ENCODE measurements at places on chromosomes 13 and 19. TPM values are rescaled to one million over a fixed set of nuclear protein-coding genes. Genes with fewer than 3 reads are reported as not detected.

The APLP1 gene
- 8.3 TPM for total RNA-seq

The PSG4 gene
- total RNA-seq, result not detected

DNA sequence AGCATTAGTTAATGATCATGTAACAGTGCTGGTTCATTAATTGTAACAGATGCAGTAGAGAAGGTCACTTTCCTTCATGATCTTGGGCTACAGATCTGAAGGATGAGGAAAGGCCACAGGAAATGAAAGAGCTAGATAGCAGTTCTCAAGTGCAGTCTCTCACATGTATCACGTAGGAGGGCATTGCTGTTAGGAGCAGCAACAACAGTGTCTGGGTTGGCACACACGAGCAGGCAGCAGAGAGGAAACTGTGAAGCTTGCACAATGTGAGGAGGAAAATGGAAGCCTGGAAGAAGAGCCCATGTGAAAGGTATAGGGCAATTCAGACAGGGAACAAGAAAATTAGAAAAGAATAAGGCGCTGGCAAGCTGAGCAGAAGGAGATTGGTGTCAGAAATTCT lies 1741.5 kb downstream of the PCDH9 start:
- H3K4me3 ChIP-seq, result no peak overlapping the region
- no peaks in the 10 kb centered on the region for H3K4me1 ChIP-seq
- H3K27ac ChIP-seq, result no peak overlapping the region
- H3K27me3 ChIP-seq, result no peaks in the 10 kb centered on the region
- H3K36me3 ChIP-seq, result no peaks in the 10 kb centered on the region

DNA sequence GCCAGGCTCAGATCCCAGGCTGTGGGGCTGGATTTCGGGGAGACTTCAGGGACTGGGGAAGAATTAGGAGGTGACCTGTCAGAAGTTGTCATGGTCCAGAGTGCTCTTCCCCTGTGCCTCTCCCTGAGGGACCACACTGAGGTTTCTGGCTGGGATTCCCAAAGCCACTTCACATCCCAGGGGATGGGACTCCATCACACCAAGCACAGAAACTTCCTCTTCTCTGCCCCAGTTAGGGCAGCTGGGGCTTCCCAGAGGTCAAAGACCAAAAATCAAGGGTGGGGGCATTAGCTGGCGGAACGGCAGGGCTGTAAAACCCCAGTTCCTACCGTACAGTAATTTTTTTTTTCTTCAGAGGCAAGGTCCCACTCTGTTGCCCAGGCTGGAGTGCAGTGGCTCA lies 7.4 kb downstream of the FCER2 start:
- H3K27me3 ChIP-seq, result no peaks in the 10 kb centered on the region
- no peaks in the 10 kb centered on the region for H3K36me3 ChIP-seq
- DNase-seq, result no peak
- H3K4me3 ChIP-seq, result no peak overlapping the region

- DNase-seq, result no peak
- no peaks in the 10 kb centered on the region for H3K4me1 ChIP-seq
- H3K27me3 ChIP-seq, result no peaks in the 10 kb centered on the region
- no peak overlapping the region for H3K27ac ChIP-seq
- H3K36me3 ChIP-seq, result no peaks in the 10 kb centered on the region
Observed at GRCh38 chr13:107238262-107238981, 670.5 kb upstream of the ARGLU1 start.

DNA sequence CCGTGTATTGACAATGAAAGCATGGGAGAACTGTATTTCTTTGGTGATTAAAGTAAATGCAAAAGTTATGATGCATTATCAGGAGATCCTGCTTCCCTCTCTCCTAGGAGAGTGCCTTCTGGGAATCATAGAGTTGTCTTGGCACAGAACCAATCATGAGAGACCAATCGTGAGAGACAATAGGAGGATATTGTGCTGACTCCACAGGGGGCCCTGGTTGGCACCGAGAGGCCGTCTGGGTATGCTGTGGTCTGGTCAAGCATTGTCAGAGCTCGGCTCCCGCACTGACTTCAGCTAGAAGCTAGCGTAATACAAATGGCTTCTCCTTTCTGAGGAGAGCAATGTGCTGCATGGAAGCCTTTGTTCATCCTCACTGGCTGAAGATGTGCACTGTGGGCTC lies 131.5 kb upstream of the GJB6 start:
- no peak overlapping the region for H3K4me3 ChIP-seq
- no peaks in the 10 kb centered on the region for H3K27me3 ChIP-seq
- no peak for DNase-seq

DNA sequence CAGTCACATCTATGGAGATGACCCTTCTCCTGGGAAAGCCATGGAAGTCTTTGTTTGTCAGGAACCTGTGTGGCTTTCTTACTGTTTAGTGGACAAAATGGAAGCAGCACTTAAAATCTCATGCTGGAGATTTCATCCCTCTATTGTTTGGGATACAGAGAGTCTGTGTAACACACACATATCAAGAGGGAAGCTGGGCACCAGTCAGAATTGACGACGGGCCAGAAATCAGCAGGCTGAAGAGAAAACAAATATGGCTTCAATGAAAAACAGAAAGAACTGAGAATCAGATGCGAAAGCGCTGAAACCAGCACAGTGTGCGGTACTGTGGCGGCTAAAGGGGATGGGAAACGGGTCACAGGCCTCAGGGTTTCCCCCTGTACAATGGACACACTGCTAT lies 72.2 kb upstream of the WASF3 start:
- H3K36me3 ChIP-seq, result no peaks in the 10 kb centered on the region
- H3K27me3 ChIP-seq, result no peaks in the 10 kb centered on the region
- no peak overlapping the region for H3K27ac ChIP-seq
- no peaks in the 10 kb centered on the region for H3K4me1 ChIP-seq
- H3K4me3 ChIP-seq, result no peak overlapping the region

GRCh38 chr13:30739761-30740642 lies 4.7 kb downstream of the ALOX5AP start:
- peak overlapping the region; percentile 44 for H3K27ac ChIP-seq
- no peaks in the 10 kb centered on the region for H3K36me3 ChIP-seq
- no peaks in the 10 kb centered on the region for H3K27me3 ChIP-seq
- peak; percentile 71 for DNase-seq

DNA sequence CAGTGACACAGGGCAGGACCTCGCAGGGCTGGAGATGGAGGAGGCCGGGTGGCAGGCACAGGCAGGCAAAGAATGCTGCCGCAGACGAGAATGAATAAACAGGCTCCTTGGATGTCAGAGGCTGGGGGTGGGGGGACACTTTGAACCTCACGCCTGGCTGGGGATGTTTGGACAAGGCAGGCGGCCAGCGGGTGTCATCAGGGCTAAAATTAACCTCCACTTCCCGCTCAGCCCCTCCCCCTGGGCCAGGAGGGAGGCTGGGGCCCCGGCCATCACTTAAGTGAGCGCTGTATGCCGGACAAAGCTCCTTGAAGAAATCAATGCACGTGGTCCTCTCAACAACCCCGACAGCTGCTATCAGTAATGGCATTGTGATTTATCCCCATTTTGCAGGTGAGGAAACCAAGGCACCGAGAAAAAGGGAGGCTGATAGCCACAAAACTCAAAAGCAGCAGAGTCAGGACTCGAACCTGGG lies 10.3 kb upstream of the FUT5 start:
- H3K36me3 ChIP-seq, result no peaks in the 10 kb centered on the region
- H3K27ac ChIP-seq, result peak overlapping the region; percentile 19
- no peaks in the 10 kb centered on the region for H3K27me3 ChIP-seq

- H3K4me1 ChIP-seq, result no peaks in the 10 kb centered on the region
- H3K4me3 ChIP-seq, result no peak overlapping the region
- no peaks in the 10 kb centered on the region for H3K36me3 ChIP-seq
- DNase-seq, result no peak
Observed at GRCh38 chr13:74550039-74550438, 415.8 kb upstream of the KLF12 start.

GRCh38 chr19:49999371-50000010 lies 25.7 kb downstream of the VRK3 start:
- no peaks in the 10 kb centered on the region for H3K27me3 ChIP-seq
- H3K4me3 ChIP-seq, result no peak overlapping the region
- no peak overlapping the region for H3K27ac ChIP-seq
- no peak for DNase-seq

DNA sequence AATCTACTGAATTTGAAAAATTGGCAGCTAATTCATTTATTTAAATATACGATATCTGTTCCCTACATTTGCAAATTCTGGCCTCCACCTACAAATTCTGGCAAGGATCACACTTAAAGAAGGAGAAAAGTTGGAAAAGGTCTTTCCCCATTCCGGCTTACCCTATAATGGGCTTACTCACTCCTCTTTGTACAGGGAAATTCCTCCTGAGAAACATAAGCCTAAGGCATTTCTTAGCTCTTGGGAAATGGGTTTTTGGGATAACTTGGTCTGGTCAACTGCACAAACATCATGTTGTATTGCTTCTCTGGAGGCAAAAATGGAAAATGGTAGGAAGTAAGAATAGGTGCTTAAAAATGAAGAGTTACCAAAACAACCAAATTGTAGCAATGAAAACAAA lies 25.5 kb downstream of the KCTD12 start:
- no peak overlapping the region for H3K4me3 ChIP-seq
- no peaks in the 10 kb centered on the region for H3K4me1 ChIP-seq
- H3K36me3 ChIP-seq, result no peaks in the 10 kb centered on the region
- no peak overlapping the region for H3K27ac ChIP-seq
- no peaks in the 10 kb centered on the region for H3K27me3 ChIP-seq

- peak overlapping the region; percentile 38 for H3K4me3 ChIP-seq
- H3K4me1 ChIP-seq, result no peaks in the 10 kb centered on the region
- H3K36me3 ChIP-seq, result no peaks in the 10 kb centered on the region
- DNase-seq, result no peak
Observed at GRCh38 chr19:53977429-53977990, 13.9 kb upstream of the CACNG6 start.

- no peaks in the 10 kb centered on the region for H3K36me3 ChIP-seq
- H3K27ac ChIP-seq, result no peak overlapping the region
- no peak overlapping the region for H3K4me3 ChIP-seq
- H3K4me1 ChIP-seq, result no peaks in the 10 kb centered on the region
- no peak for DNase-seq
- no peaks in the 10 kb centered on the region for H3K27me3 ChIP-seq
Observed at GRCh38 chr13:30796132-30796572, 60.8 kb downstream of the ALOX5AP start.

DNA sequence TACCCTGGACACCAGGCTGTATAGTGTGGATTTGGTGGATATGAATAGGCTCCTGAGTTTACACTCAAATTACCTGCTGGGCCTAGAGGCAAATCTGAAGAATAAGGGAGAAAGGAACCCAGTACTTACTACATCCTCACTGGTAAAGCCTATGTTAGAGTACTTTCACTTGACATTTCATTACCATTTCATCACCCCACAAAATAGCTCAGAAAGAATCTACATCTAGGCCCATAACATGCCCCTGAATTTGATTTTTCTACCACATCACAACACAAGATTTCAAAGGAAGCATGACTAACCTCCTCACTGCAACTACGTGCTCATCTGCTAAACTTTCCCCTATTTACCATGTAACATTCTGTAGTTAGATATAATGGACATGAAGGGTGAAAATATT lies 43.3 kb downstream of the VWA8 start:
- H3K4me3 ChIP-seq, result no peak overlapping the region
- H3K36me3 ChIP-seq, result no peaks in the 10 kb centered on the region
- H3K27ac ChIP-seq, result no peak overlapping the region
- H3K4me1 ChIP-seq, result no peaks in the 10 kb centered on the region
- H3K27me3 ChIP-seq, result no peaks in the 10 kb centered on the region

- no peak overlapping the region for H3K4me3 ChIP-seq
- DNase-seq, result no peak
- no peak overlapping the region for H3K27ac ChIP-seq
- H3K36me3 ChIP-seq, result no peaks in the 10 kb centered on the region
- H3K4me1 ChIP-seq, result no peaks in the 10 kb centered on the region
- no peaks in the 10 kb centered on the region for H3K27me3 ChIP-seq
Observed at GRCh38 chr13:69202996-69203395, 904.6 kb upstream of the ATXN8OS start.

DNA sequence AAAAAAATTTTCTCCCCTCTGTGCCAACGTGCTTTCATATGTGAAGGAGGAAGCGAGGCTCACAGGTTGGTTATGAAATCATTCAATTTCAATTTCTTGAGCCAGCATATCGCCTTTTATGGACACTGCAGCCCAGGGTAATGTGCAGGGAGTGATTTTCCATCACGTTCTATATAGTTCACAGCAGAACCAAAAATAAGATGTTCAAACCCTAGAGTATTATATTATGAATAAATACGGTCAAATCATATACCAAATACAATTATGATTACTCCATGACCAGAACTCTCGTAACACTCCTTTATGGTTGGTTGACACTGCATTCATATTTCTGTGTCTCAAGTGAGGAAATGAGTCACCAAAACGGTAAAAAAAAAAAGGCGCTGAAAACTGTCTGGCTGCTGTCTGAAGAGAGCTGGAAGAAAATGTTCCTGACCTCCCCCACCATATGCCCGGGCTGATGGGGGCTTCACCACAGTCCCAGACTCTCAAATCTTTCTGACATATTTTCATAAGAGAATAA lies 75.8 kb upstream of the UBAC2 start:
- H3K4me1 ChIP-seq, result no peaks in the 10 kb centered on the region
- DNase-seq, result no peak
- no peak overlapping the region for H3K27ac ChIP-seq
- H3K4me3 ChIP-seq, result no peak overlapping the region
- no peaks in the 10 kb centered on the region for H3K36me3 ChIP-seq

DNA sequence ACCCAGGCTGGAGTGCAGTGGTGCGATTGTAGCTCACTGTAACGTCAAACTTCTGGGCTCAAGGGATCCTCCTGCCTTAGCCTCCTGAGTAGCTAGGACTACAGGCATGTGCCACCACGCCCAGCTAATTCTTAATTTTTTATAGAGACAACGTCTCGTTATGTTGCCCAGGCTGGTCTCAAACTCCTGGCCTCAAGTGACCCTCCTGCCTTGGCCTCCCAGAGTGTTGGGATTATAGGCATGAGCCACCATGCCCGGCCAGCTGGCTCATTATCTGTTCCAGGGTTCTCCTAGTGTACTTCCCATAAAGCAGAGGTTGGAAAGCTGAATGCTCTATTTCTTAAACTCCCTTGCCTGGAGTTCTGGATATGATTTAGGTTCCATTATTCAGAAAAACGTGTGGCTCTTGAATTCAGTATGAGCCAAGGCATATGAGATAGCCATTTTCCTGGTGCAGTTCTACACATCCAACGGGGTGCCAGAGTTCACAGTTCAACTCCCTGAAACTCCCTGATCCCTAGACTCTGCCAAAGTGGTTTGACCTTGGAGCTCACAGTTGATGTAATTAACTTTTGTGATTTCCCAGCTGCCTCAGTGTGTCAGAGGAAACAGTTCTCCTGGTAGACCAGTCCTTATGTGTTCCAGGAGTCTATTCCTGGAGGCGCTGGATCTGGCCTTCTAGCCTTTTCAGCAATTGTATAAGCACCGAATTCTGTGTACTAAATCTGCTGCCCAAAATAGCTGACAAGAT lies 21.6 kb downstream of the GPR183 start:
- H3K4me3 ChIP-seq, result no peak overlapping the region
- no peaks in the 10 kb centered on the region for H3K27me3 ChIP-seq
- H3K27ac ChIP-seq, result peak overlapping the region; percentile 38
- no peaks in the 10 kb centered on the region for H3K36me3 ChIP-seq
- peak; percentile 67 for DNase-seq

Measured in Peyer's patch (tissue), 4 donors.